ENCODE measurements at places on chromosomes 7 and 10.

DNA sequence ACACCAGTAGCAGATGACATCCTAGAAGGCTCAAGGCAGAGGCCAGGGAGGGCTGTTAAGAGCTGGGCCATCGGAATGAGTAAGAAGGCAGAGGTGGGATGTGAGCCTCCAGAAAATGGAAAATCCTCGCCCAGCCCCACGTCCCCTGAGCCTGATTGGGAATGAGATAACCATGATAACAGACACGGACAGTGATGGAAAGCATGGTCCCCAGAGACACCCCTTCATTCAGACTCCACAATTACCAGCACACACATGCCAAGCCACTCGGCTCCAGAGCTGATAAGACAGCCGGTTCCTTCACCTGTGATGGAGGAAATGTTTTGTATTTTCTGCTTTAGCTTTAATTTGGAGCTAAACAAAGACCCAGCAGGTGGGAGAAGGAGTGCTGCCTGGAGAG, 106.0 kb downstream of the GRID1 start:
- DNase-seq, result no peak

- DNase-seq, result no peak
Observed at GRCh38 chr10:78771260-78771659, 297.5 kb upstream of the ZMIZ1 start.

DNA sequence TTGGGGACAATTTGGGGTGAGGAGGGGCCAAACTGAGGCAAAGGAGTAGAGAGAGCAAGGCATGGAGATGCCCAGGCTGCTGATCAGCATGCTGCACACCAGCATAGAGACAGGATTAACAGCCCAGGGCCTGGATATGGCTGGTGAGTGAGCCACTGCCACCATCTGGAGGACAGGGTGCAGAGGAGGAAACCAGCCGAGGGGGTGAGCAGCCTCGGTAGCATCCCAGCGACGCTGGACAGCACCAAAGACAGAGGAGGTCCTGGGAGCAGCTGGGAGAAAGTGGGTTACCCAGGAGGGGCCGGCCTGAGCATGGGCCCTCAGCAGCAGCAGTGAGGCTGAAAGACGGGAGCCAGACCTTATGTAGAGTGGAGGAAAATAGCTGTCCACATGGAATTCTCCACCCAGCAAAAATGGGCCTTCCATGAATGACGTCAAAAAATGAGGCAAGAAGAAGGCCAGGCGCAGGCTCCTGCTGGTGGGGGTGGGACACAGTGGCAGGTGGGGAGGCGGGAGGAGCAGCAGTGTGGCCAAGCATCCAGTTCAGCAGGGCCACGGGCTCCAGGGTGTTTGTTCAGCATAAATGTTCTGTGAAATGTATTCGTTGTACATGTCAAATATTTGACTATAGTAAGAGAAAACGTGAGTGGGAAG, 16.7 kb downstream of the RET start:
- no peak for DNase-seq

- DNase-seq, result no peak
Observed at GRCh38 chr10:59582058-59582457, 127.6 kb downstream of the SLC16A9 start.

DNA sequence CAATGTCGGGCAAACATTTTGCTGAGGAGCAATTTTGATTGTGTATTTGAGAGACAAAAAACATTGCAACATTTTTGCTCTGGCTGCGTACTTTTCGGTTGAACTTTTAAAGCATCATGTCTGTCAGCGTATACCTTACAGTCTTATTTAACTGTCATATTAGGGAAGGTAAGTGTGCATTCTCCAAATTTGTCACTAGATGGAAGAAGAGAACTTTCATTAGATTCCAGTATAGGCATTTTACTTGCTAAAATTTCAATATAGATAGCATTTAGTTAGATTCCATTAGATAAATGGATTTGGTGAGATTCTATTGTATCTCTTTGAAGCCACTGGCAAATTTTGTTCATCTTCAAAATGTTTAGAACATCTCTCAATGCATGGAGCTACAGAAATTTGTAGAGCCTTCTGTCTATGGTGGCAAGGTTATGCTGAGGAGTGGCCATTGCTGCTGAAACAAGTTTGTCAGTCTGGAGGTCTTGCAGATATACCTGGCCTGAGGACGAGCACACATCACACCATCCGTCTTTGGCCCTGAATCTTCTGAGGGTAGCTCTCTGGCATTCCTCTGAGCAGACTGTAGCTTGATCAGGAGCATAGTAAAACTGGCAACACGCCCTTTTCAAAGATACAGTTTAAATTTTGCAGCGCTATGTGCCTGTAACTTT, 437.5 kb upstream of the MBL2 start:
- no peak for DNase-seq

GRCh38 chr10:124006526-124006925, 86.9 kb downstream of the CHST15 start:
- DNase-seq, result no peak

GRCh38 chr7:36513393-36513792, 123.7 kb downstream of the ANLN start:
- DNase-seq, result no peak

DNA sequence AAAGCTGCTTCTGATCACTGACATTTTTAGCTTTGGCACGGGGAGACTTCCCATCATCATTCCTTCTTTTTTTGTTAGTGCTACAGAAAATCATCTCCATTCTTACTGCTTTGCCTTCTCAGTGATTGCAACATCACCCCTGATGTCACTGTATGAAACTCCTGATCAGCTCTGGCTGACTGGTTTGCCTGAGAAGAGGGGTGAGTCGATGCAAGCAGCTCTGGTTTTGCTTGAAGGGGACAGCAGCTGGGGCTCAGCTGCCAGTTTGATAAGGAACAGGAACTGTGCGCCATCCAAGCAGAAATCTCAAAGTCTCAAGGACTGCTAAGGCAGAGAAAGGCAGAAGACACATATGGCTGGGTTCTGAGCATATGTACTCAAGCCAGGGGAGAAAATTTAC, 808.5 kb upstream of the CELF2 start:
- no peak for DNase-seq

DNA sequence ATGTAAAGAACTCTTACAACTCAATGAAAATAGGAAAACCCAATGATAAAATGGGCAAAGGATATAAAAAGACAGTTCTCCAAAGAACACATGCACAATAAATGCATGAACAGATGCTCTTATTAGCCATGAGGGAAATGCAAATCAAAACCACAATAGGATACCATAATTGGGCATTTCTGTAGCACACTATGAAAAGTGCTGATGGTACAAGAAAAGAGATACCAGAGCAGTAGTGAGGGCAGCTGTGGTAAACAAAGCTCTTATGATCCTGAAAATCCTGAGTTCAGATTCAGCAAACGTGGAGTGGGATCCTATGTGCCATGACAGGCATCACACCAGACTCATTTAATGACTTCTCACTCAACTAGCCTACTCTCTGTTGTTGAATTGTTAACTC, 96.7 kb upstream of the SLC25A13 start:
- DNase-seq, result no peak

- no peak for DNase-seq
Observed at GRCh38 chr7:157432541-157432956, 95.7 kb downstream of the DNAJB6 start.

- DNase-seq, result no peak
Observed at GRCh38 chr10:71957546-71958275, 6.5 kb upstream of the CHST3 start.

DNA sequence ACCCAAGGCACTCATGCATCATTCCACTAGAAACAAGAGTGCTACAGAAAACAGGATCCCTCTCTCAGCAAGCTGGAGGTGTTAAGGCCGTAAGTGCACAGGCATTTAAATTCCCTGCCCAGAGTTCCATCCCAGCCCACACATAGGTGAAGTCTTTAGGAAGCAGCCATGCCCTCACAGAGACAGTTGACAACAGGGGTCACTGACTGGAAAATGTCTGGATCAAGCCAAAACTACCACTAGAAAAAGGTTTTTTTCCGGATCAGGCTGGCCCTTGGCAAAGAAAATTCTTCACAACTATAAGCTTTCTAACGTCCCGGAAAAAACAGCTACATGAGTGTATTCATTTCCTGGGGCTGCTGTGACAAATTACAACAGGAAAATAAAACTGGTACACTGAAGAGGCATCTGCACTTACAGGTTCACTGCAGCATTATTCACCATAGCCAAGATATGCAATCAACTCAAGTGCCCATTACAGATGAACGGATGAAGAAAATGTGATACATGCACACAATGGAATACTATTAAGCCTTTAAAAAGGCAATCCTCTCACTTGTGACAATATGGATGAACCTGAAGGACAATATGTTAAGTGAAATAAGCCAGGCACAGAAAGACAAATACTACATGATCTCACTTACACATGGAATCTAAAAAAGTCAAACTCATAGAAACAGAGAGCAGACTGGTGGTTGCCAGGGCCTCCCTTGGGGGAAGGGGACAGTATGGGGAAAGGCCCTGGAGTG, 52.5 kb downstream of the SLC25A13 start:
- DNase-seq, result no peak

DNA sequence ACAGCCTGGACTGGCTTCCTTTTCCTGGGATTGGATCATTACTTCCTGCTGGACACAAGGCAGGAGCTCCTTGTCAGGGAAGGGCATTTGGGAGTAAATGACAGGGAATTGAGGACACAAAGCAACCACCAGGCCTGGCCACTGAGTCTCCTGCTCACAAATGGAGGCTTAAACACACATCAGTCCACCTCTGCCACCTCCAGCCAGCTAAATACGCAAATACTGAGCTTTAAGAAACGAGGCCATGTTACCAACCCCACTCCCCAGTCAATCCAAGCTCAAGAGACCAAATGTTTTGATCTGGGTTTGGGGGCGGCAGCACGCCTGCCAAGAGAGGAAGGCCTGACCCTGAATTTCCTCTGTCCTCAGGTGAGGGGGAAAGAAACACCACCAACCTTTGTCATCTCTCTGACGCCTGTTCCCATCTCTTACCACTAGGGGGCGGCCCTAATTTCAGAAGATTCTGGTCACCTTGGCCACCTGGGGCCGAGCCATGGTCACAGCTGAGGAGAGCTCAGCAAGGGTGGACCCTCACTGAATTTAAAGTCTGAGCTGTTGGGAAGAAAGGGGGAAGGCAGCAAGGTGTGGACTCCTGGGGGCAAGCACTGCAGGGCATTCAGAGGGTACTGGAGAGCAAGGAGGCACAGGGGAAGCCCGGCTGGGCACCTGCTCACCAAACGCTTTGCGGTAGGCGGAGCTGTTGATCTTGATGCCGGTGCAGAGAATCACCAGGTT, 16.5 kb downstream of the AIFM2 start:
- DNase-seq, result peak; percentile 22

DNA sequence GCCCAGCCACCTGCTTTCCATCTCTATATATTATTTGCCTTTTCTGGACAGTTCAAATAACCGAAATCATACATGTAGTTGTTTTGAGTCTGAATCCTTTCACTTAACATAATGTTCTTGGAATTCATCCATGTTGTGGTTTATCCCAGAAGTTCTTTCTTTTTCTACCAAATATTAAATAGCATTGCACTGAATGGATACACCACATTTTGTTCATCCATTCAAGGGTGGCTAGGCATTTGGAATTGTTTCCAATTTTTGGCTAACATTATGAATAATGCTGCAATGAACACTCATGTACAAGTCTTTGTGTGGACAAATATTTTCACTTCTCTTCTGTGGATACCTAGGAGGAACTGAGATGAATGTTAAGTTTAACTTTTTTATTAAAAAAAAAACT, 18.0 kb downstream of the DNAJC1 start:
- no peak for DNase-seq

- DNase-seq, result no peak
Observed at GRCh38 chr7:1018334-1018695, 26.0 kb upstream of the GPR146 start.

GRCh38 chr7:142642316-142642715, 107.0 kb upstream of the PRSS1 start:
- DNase-seq, result no peak

DNA sequence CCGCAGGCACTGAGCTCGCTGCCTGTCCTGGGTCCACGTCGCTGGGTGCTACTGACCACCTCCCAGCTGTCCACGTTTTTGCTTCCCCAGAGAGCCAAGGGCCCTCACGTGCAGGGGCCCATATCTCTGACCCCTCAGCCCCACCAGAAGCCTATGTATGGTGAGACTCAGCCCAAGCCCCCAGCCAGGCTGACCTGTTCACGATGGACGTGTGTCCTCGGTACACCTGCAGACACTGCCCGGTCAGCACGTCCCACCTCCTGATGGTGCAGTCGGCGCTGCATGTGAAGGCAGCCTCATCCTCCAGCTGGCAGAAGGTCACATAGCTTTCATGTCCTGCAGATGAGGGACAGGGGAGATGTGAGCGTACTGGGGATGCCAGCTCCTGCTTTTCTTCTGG, 9.9 kb downstream of the WDR86 start:
- no peak for DNase-seq

DNA sequence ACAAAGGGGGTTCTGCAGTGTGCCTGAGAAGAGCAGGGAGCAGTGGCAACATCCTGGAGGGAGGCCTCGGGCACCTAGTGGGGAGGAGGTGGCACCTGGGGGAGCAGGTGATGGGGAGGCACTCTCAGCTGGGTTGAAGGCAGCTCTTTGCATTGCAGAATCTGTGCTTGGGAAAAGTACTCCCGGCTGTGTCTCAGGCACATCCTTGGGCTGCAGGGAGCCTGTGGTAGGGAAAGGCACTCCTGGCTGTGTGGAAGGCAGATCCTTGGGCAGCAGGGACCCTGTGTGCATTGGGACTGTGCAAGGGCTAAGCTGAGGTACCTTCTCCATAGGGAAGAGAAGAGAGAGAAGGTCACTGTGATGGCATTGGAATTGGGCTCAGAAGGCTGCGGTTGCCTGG, 52.8 kb upstream of the ANTXRL start:
- DNase-seq, result no peak

GRCh38 chr10:85293483-85293882, 965.1 kb downstream of the CCSER2 start:
- no peak for DNase-seq

- DNase-seq, result no peak
Observed at GRCh38 chr10:20954519-20954918, 57.4 kb upstream of the NEBL start.

GRCh38 chr10:114714281-114714741, 56.2 kb upstream of the ABLIM1 start:
- no peak for DNase-seq

DNA sequence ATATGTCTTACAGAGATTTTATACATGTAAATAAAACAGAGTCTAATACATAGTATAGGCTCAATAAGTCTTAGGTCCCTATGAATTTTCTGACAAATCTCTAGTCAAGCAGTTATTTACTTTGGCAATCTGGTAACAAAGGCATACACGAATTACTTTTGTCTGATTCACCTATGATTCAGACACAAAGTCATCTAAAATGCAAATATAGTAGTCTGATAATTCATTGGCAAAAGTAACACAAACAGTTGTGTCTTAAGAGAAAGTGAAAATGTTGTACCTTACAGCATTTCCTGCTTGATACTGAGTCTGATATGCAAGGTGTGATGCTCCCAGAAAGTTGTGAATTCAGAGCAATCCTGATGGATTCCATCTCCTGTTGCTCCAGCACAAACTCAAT, 209.4 kb upstream of the PRSS1 start:
- DNase-seq, result no peak

DNA sequence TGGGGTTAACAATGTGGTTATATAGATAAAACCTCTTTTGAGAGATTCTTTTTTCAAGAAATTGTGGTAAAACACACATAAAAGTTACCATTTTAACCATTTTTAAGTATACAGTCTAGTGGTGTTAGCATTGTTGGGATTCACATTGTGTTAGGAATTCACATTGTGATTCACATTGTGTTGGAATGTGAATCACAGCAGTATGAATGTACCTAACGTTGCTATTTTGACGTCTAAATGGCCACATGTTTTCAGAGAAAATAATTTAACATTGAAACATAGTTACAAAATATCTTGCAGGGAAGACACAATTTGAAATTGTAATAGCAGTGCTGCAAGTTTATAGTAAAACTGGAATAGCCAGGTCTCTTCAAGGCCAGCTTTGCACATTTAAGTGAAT, 129.0 kb downstream of the BICC1 start:
- no peak for DNase-seq

GRCh38 chr7:51587604-51588003, 271.0 kb upstream of the COBL start:
- DNase-seq, result no peak

Data from stimulated activated CD4-positive, alpha-beta T cell treated with anti-CD3 and anti-CD28 coated beads, Interleukin-1b, Interleukin-23, amount 100 ng/mL, for 24 hours (primary cell).